ENCODE measurements at places on chromosomes 4 and X.

- no peak for DNase-seq
Measured at GRCh38 chr4:73735231-73735630, 5.1 kb upstream of the CXCL8 start.

DNA sequence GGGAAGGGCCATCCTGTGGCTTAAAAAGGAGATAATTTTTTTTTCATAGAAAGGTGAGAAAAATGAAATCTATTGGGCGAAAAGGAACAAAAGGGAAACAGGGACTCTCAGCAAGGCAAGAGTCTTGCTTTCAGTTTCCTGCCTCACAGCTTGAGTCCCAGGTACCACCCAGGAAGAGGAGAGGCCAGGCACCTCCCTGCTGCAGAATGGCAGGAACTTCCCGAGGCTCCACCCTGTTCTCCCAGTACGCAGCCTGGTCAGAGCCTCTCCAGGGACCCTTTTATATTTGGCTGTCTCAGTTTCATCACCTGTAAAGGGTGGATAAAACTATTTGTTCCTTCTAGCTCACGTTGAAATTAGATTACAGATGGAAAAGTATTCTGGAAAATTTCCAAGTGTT is 33.8 kb downstream of the UCHL1 start:
- DNase-seq, result no peak

GRCh38 chrX:97682991-97683840 is 799.5 kb downstream of the RPA4 start:
- no peak for DNase-seq

- no peak for DNase-seq
Measured at GRCh38 chrX:18994713-18995112, 10.8 kb upstream of the PHKA2 start.

- DNase-seq, result no peak
Measured at GRCh38 chrX:23478056-23478455, 143.4 kb downstream of the PTCHD1 start.

- DNase-seq, result no peak
Measured at GRCh38 chr4:185837415-185838103, 25.6 kb upstream of the SORBS2 start.

DNA sequence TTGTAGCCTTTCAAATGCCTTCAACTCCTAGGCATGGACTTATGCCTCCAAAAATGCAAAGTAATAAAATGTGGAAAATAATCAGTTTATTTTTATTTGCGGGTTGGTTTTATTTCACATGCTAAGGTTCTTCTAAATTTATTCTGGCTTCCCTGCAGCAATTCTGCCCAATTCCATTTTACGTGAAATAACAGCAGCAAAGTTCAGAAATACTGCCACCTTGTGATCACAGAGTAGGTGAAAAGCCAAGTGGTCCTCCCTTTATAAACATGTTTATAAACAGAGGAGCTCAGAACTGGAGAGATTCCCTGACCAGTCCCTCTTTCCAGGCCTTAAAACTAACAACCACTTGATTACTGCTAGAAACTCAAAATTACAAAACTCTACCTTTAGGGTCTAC is 14.7 kb upstream of the DCHS2 start:
- no peak for DNase-seq

DNA sequence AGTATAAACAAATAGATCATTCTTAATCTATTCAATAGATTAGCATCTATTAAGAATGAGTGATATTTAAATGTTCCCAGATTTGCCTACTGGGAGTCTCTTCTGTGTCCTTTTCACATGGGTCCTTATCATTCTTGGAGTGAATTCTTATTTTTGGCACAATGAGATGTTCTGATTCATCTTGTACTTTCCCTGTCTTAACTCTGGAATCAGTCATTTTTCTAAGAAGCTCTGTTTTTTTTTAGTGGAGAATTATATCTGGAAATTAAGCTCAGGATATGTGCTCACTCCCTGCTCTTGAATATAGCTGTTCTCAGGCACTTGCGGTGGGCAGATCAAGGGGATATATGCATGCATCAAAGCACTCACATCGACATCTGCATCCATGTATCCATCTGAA is 625.3 kb upstream of the HS3ST1 start:
- DNase-seq, result no peak

DNA sequence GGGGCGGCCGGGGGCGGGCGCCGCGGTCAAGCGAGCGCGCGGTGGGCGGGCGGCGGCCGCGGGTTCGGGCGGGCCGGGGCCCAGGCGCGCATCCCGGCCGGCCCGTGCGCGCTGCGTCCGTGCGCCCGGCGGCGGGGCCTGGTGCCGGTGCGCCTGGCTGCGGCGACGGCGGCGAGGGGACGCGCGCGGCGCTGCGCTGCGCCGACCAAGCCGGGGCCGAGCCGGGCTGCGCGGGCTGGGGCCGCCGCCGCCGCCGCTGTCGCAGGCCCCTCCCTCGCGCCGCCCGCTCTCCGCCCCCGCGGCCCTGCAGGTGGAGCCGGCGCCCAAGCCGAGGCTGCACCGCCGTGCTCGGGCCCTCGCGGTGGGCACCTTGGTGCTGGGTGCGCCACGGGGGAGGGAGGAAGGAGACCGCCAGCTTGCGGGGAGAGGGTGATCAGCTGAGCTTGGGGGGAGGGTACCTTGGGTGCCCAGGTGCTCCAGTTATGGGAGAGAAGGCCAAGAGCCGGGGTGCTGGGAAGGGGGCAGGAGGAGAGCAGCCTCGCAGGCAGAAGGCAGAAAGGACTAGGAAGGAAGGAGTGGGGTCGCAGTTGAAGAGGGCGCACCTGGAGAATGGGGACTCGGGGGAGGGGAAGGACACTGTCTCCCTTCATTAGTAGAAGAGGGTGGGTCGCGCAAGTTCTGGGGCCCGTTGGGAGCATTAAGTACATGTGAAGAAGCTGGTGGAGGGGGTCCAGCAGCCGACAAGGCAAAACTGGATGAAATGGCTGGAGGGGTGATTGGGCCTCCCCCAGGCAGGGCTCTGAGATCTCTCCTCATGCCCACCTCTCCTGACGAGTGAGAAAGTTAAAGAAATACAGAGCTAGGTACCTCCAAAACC is at the start of gene PPP2R2C:
Gene PPP2R2C (minus strand): TSS at position 228 of the 877 bp plus-strand sequence. CDS start 385 bp downstream, outside the sequence.
- no peak for DNase-seq

DNA sequence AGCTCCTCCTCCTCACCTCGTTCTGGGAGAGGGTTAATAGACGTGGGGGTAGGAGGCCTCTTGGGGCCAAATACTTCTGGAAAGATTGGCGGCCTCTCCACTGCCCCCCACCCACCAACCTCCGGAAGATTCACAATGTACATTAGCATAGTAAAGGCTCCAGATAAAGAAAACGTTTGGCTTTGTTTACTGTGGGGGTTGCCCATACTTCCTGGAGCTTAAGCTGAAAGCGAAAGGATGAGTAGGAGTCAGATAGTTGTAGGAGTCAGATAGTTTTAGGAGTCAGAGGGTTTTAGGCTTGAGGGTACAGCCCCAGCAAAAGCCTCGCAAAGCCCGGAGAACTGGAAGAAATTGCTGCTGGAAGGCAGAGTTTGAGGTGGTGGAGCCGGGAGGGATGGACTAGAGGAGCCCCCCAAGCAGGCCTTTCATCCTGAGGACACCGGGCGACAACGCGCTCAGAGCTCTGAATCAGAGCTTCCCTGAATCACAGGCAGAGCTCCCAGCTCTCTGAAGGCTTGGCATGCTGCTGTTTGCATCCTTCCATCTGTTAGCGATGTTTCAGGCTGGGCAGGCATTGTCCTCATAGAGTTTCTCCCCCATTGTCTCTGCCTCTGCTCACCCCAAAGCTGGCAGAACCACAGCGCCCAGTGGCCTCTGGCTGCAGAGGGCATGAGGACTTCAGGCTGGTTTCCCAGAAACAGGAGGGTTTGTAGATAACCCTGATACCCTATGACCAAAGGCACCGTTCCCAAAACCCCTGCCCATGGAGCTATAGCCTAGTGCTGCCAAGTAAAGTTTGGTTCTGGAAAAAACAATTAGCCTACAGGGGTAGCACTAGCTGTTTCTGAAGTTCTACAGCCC is 280.7 kb downstream of the BCOR start:
- DNase-seq, result no peak

DNA sequence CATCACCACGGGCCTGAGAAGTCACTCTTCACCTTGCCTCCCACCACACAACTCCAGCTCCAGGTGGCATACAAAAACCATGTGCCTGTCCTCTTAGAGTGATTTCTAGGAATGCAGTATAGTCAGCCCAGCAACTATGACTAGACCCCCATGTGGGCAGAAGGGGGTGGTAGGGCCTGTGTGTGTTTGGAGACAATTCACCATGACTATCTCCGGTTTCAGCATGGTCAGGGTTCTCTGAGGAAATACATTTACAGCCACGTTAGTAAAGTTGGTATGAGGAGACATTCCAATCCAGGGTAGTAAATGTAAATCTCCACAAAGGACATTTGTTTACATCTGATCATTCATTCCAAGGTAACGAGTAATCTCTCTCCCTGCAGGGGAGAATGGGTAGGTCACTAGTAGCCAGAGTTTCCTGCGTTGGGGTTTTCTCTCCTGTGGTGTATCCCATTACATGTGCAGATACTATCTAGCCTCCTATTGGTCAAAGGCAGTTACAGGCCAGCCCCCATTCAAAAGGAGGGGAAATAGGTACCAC is 4.2 kb upstream of the MTMR1 start:
- DNase-seq, result no peak

DNA sequence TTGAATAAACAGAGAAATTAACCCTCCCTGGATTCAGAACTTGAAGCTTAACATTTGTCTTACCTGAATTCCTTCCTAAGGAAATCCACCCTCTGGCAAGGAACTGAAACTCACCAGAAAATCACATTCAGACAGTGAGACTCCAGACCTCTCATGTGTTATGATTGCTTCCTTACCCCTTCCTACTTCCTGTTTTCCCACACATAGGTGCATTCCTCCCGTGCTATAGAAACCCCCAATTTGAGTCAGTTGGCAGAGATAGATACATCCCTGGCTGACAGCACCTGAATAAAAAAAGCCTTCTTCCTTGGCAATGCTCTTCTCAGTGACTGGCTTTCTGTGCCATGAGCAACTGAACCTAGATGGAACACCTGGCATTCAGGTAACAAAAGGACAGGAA is 157.0 kb upstream of the SMIM31 start:
- DNase-seq, result no peak

DNA sequence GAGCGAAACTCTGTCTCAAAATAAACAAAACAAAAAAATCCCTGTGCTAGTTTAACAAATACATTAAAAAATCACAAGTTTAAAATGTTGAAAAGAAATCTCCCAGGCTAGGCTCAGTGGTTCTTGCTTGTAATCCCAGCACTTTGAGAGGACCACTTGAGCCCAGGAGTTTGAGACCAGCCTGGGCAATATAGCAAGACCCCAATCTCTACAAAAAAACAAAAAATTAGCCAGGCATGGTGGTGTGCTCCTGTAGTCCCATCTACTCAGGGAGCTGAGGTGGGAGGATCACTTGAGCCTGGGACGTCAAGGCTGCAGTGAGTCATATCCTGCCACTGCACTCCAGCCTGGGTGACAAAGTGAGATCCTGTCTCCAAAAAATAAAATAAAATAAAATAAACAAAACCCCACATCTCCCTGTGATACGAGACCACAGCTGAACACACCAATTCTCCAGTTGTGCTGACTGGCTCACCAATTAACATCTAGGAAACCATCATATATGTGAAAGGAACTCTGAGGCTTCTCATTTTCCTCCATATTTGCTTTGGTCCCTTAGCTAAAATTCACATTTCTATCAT is 7.3 kb downstream of the RPS4X start:
- DNase-seq, result no peak

DNA sequence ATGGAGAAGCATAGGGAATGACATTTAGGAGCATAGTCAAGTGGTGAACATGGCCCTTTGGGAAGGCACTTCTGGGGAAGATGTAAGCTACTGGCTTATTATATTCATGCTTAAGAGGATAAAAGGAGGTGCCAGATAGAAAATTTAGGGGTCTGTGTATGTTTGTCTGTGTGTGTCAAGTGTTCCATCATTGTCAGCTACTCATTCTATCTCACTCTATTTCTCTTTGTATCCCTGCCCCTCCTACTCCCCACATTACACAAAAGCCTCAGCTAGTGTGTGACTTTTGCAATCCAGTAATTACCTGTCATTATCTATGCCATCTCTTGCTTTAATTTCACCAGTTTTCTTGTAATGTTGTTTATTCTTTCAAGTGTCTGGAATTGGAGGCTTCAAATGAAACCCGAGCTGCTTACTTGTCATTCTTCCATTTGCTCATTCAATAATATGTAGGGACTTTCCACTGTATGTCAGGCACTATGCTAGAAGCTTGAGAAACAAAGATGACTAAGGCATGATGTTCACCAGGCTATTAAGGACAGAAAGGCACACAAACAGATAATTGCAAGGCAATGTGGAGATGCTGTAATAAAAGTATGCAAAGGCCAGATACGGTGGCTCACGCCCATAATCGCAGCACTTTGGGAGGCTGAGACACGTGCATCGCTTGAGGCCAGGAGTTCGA is 229.8 kb upstream of the TEX13C start:
- DNase-seq, result no peak

DNA sequence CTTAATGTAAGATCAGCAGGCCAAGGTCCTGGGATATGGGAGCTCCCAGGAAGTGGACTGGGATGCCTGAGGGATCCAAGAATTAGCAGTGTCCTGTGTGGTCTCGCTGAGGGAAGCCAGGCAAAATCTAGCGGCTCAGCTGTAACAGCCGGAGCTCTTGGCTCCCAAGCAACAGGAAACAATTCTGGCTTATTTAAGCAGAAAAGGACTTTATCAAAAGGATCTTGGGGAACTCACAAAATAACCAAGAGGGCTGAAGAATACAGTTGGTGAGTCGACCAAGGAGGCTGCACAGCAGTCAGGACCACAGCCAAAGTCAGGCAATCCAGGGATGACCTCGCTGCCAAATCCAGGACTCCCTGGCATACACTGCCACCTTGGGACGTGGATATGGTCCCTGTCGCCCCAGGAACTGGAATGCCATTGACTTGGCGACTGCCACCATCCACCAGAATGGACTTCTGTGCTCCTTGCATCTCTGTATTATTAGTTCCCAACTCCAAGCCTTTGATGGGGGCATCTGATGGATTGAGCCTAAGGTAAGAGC is 165.3 kb upstream of the BCOR start:
- no peak for DNase-seq

DNA sequence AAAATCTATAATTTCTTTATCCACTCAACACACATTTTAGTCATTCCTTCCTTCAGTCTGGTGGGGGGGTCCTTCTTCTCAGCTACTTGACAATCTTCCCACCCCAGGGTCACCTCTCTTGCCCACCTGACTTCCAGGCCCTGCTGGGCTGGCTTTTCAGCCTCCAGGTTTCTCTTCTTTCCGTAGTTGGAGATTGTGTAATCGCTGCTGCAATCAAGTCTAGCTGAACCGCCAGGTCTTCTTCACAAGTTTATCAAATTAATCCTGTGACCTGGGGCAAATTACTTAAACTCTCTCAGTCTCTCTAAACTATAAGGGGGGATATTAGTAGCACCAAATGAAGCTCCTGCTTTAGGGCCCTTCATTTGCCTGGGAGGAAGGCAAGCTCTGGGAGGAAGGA is 102.9 kb upstream of the TNIP3 start:
- no peak for DNase-seq

- DNase-seq, result peak; percentile 17
Measured at GRCh38 chr4:185470501-185471195, 885 bp downstream of the CCDC110 start.

GRCh38 chr4:128552586-128552907 is 257.0 kb upstream of the JADE1 start:
- DNase-seq, result no peak
